ENCODE measurements at places on chromosomes 16 and 17.

- no peak for DNase-seq
Observed at GRCh38 chr17:15291674-15292361, 26.7 kb upstream of the PMP22 start.

GRCh38 chr16:56781528-56781961 lies 51.6 kb downstream of the NUP93 start:
- DNase-seq = no peak

- DNase-seq = no peak
Observed at GRCh38 chr17:28252436-28252835, 66.6 kb upstream of the TMEM97 start.

DNA sequence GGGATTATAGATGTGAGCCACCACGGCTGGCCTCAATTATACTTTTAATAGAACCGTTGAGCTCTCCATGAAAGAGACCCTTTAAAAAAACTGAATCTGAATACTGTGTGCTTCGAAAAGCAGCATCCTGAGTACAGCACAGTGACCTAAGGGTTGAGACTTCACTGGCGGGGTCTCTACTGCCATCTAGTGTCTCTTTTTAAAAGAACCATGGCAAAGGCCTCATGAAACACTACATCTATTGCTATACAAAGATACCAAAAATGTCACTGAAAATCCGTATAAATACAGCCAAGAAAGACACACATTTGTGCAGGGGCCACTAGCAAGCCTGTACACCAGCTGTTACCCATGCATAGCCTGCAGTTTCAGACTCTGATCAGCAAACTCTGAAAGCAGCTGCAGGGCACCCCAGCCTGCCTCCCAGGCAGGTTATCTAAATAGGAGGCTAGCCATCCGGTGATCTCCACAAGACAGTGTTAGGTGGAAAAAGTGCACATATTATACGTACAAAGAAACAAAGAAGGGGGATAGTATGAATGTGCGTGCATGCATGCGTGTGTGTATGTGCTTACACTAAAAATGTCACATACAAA lies 35.3 kb downstream of the NPLOC4 start:
- DNase-seq = no peak

DNA sequence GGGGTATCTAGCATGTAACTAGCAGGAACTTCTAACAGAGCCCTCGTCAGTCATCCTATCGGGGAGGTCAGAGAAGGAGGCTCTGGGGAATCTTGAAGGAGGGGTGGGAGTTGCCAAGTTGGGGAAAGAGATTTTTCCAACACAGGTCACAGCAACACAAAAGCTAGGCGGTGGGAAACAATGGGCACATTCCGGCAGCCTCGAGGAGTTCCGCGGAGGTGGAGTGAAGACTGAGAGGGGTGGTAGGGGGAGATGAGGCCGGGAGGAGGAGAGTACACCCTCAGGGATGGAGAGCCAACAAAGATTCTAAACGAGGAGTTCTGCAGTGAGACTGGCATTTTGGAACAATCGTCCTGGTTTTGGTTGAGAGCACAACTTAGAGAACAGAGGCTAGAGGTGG lies 13.5 kb upstream of the CALB2 start:
- DNase-seq = no peak

- no peak for DNase-seq
Observed at GRCh38 chr17:68257934-68258333, 10.1 kb downstream of the AMZ2 start.

DNA sequence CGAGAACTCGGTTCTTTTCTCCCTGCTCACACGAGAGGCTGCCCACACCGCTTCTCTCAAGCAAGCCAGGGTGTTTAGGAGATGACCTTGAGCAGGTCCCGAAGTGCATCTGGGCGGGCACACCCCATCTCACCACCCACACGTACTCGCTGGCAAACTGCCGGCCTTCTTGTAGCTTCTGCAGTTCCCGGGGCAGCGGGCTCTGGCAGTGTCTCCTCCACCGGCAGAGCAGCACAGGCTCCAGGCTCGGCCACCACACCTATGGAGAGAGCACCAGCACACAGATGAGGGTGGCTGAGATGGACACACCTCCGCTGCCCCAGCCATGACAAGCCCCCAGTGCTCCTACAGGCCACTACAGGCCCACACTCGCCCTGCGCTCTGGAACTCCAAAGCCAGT lies 23.5 kb downstream of the ZNF276 start:
- DNase-seq = no peak

DNA sequence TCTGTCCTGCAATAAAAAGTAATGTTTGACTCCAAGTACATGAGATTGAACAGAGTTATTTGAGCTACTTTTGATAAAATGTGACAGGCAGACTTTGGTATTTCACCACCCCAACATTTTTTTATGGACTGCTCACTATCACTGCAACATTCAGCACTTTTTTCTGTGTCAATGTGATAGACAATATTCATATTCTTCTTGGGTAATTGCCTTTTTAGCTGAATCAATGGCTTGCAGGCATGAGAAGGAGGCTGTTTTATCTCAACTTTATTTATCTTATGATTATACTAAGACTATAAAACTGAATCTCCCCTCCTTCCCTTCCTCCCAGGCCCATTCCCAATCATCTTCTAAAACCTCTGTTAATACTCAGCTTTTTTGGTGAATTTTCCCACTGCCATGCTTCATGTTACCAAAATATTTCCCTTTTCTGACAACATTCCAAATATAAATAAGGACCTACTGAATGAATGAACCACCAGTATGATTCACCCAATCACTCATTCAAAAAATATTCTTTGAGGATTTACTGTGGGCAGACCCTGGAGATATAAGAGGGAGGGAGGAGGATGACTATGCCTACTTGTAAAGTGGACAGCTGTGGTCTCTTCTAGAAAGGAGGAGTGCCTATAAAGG lies 67.6 kb downstream of the CDH13 start:
- DNase-seq = no peak

DNA sequence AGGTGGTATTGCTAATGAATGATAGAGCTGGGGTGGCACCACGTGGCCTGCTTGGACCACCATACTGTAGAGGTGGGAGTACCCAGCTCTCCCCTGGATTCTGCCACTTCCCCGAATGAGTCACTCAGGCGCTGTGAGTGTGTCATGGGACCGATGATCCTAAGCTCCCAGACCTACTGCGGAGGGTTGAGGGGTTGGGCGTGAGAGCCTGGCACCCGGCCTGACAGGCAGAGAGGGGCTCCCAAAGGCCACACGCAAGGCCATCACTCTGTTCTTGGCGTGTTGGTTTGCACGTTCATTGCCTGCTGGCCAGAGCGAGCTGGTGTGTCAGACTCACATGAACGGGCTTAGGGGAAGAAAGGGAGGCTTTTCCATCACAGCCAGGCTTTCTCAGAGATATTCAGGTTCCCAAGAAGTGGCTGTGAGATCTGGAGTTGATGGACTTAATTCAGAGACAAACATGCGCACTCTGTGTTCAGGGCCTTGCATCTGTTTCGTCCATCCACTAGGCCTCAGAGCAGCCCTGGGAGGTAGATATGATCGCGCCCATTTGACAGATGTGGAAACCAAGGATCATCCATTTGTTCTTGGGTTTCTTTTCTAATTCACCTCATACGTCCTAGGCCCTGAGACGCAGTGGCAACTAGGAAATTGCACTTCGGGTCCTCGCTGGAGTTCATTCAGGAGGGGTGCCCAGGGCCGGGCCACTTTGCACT lies 41.4 kb downstream of the CMIP start:
- no peak for DNase-seq

DNA sequence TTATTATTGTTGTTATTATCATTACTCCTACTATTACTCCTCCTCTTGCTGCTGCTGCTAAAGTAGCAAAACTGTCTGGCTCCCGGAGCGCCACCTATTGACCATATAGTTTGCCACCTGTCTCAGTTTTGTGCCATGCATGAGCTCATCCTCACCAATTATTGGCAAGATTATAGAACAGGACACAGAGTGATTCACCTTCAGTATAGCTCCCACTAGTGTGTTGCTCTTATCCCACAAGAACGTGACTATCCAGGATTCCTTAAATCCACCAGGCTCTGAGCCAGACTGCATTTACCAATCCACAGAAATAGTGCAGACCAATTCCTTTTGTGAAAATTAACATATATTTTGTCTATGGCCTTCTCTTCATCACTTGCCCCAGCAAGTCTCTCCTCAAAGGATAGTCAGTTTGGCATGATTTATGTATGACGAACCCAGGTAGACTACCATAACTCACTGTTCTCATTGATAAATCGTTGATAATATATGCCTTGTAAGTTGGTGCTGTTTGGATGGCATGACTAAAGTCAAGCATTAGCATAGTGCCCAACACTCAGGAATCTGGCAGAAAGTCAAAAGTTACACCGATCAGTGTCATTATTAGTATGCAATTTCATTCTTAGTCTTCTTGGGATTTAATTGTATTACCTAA lies 405.5 kb upstream of the HSBP1 start:
- no peak for DNase-seq

GRCh38 chr17:20010099-20010863 lies 1.1 kb downstream of the SPECC1 start:
- no peak for DNase-seq

- DNase-seq = no peak
Observed at GRCh38 chr17:31155208-31155810, 60.5 kb downstream of the NF1 start.

GRCh38 chr17:72079700-72080099 lies 41.1 kb upstream of the SOX9 start:
- no peak for DNase-seq

GRCh38 chr17:62690168-62690897 lies 62.9 kb downstream of the MRC2 start:
- DNase-seq = no peak

GRCh38 chr17:27269201-27269600 lies 24.7 kb upstream of the WSB1 start:
- DNase-seq = no peak

- DNase-seq = no peak
Observed at GRCh38 chr16:88339930-88340754, 42.6 kb upstream of the ZNF469 start.

GRCh38 chr17:79607940-79608623 lies 2.8 kb downstream of the RBFOX3 start:
- no peak for DNase-seq

- no peak for DNase-seq
Observed at GRCh38 chr17:32915245-32915644, 12.7 kb upstream of the TMEM98 start.

DNA sequence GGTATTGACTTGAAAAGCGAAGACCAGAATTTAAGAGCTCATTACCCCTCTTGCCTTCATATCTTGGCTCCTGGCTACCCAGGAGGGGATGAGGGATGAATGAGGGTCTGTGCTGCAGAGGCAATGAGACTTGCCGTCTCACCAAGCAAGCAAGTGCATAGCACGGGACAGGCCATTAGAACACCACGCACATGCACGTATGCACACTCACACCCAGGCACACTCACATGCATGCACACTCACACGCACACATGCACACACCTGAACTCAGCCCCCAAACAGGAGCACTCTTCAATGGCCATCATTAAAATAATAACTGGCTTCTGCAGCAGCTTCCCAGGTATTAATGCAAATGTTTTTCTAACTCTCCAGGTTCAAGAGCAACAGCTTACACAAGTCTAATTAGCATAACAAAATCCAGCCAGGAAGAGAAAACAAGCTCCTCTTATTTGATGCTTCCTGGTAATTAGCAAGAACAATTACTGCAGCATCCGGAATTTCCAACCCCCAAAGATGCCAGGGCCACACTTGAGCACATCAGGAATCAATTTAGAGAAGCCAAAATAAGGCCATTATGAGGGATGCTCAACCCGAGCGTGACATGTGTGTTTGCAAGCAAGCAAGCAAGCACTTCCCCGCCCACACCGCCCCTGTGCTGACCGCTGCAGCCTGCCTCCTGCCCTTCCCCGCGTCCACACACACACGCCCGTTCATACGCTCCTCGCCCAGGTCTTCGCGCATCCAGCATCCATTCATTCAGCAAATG lies 171.6 kb upstream of the TNRC6C start:
- no peak for DNase-seq

DNA sequence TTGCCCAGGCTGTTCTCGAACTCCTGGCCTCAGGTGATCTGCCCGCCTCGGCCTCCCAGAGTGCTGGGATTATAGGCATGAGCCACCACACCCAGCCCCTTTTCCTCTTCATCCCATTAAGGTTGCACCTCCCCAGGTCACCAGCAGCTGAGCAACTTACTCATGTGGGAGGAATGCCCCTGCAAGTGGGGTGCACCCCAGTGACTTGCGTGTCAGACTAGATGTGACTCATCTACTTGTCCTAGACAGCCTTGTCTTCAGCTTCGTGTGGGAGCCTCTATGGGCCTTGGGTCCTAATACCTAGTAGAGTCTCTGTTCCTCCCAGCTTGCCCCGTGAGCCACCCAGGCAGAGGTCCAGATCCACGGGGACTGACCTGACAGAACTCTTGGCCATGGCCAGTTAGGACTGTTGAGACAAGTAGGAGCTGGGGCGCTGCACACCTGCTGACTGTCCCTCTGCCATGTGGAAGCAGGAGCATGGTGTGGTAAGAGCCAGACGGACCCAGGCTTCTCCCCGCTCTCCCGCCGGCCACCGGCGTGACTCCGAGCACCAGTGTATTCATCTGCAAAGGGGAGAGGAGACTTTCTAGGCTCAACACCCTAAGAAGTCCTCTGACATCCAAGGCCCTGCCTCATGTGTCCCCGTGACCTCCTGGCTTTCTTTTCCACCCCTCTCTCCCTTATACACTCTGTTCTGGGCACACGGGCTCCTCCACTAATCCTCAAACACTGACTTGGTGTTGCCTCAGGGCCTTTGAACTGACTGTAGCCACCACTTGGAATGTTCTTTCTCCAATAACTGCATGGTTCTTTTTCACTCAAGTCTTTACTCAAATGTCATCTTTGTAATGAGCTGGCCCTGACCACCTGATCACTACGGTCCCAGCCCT lies 11.6 kb upstream of the CBX4 start:
- no peak for DNase-seq

DNA sequence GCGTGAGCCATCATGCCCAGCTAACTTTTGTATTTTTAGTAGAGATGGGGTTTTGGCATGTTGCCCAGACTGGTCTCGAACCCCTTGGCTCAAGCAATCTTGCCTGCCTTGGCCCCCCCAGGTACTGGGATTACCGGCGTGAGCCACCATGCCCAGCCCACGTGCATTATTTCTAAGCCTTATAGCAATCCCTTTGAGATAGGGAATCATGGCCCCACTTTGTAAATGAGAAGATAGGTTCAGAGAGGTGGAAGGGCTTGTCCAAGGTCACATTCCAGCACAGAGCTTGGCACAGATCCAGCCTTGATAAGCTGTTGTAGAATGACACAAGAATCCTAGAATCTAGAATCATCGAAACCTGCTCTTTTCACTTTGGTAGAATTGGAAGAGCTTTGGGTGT lies 4.2 kb upstream of the PYCARD start:
- DNase-seq = no peak

Measured in stimulated activated CD8-positive, alpha-beta memory T cell treated with anti-CD3 and anti-CD28 coated beads, Interleukin-4, amount 100 ng/mL, for 1 hour (primary cell).